Stimulated activated CD8-positive, alpha-beta memory T cell treated with anti-CD3 and anti-CD28 coated beads, Interleukin-7, amount 100 ng/mL, for 4 hours (primary cell): ENCODE measurements at places on chromosomes 5 and 9.

DNA sequence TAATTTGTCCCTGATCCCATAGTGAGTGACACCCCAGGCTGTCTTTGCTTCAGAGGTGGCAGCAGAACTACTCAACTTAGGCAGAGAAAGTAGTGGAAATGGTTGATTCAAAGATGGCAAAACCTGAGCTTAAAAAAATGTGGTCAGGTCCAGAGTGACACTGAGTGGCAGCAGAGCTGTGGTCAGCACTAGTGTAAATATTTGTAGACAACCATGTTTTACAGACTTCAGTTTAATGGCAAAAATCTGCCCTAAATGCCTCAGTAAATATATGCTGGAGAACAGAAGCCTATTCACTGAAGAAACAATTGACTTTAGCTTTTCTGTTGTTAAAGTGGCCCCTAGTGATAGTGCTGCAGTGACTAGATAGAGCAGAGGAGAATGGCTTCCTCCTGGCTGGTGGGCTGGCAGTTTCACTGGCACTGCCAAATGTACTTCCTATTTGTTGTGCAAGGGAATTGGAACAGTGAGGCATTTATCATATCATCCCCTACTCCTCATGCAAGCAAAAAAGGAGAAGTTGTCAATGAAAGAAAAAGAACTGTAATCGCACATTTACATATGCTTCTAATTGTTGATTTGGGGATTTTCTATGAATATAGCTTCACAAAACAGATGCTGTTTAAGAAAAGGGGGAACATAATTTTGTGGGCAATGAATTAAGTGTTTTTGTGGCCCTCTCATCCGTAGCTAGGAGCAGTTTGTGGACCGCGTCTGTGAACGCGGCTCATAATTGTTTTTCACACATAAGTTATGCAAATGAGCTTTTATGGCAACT lies 12.0 kb downstream of the PBX3 start:
- no peak for DNase-seq

- no peak for DNase-seq
Measured at GRCh38 chr5:120388016-120388781, 75.9 kb upstream of the PRR16 start.

GRCh38 chr5:32233220-32233695 lies 59.1 kb upstream of the GOLPH3 start:
- no peak for DNase-seq

- no peak for DNase-seq
Measured at GRCh38 chr5:123806644-123807043, 294.7 kb downstream of the CSNK1G3 start.
